NCI-H82 (cell line): ENCODE measurements at places on chromosomes 16 and 17.

DNA sequence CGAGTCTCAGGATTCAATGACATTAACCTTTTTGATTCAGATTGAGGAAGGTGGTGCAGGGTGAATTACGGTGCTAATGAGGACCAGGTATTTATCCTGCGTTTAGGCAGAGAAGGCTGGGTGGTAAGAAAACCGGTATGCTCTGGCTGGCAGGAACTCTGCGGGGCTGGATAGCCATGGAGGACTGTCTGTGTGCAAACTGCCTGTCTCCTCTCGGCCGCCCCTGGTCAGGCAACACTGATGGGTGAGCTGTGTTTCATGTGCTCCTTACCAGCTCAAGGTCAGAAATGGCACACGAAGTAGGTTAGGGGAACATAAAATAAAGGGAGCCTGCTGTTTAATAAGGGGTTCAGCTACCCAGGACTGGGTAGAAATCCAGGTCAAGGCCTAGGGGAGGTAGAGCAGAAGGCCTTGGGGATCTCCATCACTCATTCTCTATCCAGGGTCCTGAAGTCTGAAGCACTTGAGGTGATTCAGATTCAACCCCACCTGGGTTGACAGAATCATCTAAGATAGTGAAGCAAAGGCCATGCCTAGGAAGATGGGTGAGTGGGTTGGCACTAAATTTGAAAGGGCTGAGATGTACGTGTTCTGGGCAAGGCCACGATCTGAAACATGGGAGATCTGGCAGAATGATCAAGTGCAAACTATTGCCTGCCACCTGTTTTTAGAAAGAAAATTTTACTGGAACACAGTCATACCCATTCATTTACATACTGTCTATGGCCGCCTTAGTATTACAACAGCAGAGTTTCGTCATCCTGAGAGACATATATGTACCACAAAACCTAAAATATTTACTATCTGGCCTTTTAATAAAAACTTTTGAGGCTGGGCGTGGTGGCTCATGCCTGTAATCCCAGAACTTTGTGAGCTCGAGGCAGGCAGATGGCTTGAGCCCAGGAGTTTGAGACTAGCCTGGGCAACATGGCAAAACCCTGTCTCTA, 292.5 kb downstream of the XYLT1 start:
- no peak for DNase-seq

GRCh38 chr16:68113765-68114240, 28.6 kb downstream of the NFATC3 start:
- no peak for DNase-seq

DNA sequence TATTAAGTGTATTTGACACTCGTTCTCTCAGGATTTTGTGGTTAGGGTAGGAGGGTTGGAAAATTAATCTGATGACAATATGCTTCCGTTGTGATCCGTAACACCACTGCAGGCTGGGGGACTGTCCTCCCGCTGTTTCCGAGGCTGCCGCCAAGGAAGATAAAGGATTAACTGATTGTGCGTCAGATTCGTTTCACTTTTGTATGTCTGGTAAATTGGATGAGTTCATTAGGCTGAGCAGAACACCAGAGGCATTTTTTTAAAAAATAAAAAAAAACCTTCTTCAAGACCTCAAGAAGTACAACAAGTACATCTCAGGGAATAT, 486.7 kb upstream of the SALL1 start:
- peak; percentile 94 for DNase-seq

DNA sequence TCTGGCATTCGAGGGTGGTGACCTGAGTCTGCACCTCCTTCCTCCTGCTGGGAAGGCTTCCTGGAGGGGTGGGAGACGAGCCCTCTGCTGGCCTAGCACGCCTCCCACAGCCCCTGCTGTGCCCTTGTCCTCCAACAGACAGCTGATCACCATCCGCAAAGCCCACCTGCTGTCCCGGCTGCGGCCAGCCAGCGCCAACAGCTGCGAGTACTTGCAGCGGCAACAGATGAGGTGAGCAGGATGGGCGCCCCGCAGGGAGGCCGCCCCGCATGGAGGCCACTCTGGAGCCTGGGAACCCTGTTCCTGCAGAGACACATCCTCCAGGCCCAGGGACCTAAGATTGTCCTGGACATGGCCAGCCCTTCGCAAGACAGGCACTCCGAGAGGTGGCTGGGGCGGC, 21.6 kb downstream of the UBALD1 start:
- peak; percentile 61 for DNase-seq

GRCh38 chr16:67654403-67654911, 5.6 kb downstream of the ACD start:
- no peak for DNase-seq

- peak; percentile 71 for DNase-seq
Observed at GRCh38 chr16:84643180-84643583, 5.1 kb upstream of the KLHL36 start.

DNA sequence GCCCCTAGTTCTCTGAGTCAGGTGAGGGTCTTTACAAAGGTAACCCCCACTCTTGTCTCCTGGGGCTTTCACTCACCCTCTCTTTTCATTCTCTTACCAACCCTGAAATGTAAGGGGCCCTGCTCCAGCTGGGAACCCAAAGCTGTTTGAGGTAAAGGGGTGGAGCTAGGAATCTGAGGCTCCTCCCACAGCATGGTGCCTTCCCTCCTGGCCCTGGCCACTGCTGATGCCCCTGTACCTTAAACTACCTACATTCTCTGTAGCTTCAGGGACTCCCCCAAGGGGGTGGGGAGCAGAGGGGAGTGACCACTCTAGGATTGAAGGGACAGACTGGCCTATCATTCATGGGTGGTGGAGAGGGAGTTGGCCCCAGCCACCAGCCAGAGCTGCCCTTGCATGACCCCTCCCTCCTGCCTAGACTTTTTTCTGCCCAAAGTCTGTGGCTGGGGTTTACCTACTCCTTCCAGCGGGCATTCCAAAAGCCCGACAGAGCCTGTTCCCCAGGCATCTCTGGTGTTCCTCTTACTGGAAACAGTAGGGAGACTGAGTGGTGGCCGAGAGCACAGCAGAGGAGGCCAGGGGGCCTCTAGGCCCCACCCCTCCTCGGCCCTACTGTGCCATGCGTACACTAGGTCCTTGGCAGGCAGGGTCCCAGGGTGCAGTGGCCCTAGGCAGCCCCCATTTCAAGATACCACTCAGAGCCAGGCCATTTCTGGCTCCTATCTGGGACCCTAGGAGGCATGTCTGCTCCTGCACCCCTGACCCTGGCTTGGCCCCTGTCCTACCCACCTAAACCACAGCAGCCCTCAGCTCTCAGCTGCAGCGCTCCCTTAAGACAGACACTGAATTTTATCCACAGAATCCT, 9.5 kb downstream of the DOK4 start:
- peak; percentile 22 for DNase-seq

GRCh38 chr16:51268237-51268636, 117.2 kb upstream of the SALL1 start:
- peak; percentile 34 for DNase-seq

- DNase-seq: no peak
Observed at GRCh38 chr17:5798094-5798493, 213.8 kb upstream of the NLRP1 start.

DNA sequence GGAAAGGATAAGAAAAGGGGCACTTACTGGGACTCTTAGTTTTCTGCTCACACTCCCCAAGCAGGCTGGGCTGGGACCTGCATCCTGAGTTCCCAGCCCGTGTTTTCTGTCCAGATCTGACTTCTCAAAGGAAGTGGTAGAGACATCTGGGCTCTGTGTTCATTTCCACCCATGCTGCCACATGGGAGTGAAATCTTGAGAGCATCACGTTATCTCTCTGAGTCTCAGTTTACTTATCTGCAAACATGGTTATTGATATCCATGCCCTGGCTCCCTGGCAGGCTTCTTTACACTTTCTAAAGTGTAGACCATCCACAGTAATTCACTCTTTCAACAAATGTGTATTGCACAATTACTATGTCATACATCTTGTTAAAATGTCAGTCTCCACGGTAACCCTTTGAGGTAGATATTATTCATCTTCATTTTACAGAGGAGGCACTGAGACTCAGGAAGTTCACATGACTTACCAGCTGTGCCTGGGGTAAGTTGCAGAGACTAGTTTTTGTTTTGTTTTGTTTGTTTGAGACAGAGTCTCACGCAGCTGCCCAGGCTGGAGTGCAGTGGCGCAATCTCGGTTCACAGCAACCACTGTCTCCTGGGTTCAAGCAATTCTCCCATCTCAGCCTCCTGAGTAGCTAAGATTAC, 3.4 kb downstream of the ZNF688 start:
- no peak for DNase-seq

- no peak for DNase-seq
Observed at GRCh38 chr17:14444915-14445314, 144.0 kb downstream of the HS3ST3B1 start.

- DNase-seq: no peak
Observed at GRCh38 chr17:54408731-54409130, 491.9 kb upstream of the TOM1L1 start.
